Activated CD4-positive, alpha-beta T cell treated with anti-CD3 and anti-CD28 coated beads for 36 hours (primary cell): ENCODE measurements at places on chromosomes 12 and 14. TPM values are rescaled to one million over a fixed set of nuclear protein-coding genes. Genes with fewer than 3 reads are reported as not detected.

DNA sequence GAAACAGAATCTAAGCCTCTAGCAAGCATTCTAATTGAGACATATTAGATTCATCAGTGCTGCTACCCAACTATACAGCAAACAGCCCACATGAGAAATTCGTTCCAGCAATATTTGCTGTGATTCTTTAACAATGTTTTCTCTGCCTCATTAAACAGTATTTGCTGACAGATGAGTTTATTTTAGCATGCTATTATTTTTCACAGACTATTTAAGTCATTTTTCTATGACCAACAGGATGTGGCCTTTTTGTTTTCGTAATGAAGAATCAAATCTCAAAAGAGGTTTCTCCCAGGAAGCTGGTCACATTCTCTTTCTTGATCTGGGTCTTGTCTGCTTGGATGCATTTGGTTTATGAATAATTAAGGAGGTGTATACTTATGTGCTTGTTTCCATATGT is 23.2 kb upstream of the SERPINA12 start:
- DNase-seq: no peak

DNA sequence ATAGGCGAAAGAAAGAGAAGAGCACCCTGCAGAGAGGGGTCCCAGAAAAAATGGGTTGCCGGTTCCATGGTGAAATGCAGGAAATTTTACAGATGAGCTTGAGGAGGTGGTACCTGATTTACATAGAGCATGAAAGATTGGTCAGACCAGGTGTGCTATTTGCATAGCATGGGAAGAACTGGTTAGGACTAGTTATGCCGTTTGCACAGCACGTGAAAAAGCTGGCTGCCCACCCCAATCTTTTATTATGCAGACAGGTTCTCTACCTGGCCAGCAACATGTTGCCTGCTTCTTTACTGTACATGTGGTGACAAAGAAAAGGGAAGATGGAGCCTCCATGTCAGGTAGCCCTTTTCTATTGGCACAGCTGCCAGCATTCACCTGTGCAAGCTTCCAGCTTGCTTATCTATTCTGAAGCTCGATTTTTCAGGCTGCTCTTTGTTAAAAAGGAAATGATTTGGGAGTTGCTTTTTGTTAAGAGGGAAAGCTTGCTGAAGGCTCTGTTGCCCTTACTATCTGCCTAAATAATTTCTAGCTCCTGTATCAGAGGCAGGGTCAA is 62.9 kb upstream of the ELK3 start:
- DNase-seq: no peak

DNA sequence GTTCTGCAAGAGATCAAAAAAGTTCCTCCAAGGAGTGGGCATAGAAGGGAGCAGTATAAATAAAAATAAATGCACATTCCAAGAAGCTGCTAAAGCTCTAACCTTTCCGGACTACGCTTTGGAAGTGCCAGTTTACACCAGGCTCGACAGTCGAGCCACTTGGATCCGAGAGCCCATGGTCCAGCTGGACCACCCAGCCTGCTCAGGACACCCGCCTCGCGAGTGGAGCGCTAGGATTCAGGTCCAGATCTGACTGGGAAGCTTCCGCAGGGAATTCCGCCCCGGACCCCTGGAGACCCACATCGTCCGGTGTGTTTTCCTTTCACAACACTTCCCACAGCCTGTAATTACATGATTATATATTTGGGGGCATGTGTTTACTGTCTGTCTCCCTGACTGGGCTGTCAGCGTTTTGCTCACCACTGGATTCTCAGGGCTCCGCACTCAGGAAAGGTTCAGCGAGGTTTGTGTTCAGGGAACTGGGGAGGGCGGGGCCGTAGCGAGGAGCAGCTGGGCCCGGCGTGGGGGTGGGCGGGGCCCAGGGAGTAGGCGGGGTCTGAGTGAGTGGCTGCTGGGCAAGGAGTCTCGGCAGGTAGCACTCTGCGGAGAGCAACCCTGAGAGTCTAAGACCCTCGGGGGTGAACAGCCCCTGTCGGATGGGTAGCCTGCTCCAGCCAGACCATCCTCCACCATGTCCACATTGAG is 52.3 kb upstream of the TMEM263 start:
- peak; percentile 88 for DNase-seq

GRCh38 chr12:6816598-6816997 is 5.0 kb upstream of the GPR162 start:
- no peak for DNase-seq

- no peak for DNase-seq
Measured at GRCh38 chr12:123948401-123948795, 24.2 kb downstream of the CCDC92 start.

- no peak for DNase-seq
Measured at GRCh38 chr12:106387848-106388377, 30.4 kb downstream of the POLR3B start.

DNA sequence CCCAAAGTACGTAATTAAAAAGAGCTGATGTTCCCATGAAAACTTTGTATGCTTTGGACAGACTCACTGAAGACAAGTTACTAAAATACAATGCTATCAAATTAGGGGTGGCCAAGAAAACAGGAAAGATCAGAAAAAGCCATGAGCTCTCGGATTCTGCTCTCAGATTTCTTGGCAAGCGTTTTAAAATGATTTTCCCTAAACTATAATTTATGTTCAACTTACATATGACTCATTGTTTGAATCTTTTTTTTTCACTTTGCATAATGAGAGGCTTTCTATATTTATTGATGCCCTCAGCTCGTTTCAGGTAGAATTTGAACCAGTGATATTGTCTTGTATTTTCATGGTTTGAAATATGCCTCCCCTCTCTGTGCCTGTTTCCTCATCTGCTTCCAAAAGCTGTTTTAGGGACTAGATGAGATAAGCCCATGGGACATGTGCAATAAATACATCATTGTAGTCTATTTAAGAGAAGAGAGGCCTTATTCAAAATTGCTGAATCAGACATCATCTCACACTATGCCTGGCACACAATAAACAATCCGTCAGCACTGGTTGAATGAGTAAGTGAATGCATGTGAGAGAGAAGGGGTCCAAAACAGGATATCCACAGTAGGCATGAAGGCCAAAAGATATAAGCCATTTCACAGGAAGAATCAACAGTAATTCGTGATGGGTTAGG is 4.7 kb upstream of the IPO8 start:
- DNase-seq: no peak

DNA sequence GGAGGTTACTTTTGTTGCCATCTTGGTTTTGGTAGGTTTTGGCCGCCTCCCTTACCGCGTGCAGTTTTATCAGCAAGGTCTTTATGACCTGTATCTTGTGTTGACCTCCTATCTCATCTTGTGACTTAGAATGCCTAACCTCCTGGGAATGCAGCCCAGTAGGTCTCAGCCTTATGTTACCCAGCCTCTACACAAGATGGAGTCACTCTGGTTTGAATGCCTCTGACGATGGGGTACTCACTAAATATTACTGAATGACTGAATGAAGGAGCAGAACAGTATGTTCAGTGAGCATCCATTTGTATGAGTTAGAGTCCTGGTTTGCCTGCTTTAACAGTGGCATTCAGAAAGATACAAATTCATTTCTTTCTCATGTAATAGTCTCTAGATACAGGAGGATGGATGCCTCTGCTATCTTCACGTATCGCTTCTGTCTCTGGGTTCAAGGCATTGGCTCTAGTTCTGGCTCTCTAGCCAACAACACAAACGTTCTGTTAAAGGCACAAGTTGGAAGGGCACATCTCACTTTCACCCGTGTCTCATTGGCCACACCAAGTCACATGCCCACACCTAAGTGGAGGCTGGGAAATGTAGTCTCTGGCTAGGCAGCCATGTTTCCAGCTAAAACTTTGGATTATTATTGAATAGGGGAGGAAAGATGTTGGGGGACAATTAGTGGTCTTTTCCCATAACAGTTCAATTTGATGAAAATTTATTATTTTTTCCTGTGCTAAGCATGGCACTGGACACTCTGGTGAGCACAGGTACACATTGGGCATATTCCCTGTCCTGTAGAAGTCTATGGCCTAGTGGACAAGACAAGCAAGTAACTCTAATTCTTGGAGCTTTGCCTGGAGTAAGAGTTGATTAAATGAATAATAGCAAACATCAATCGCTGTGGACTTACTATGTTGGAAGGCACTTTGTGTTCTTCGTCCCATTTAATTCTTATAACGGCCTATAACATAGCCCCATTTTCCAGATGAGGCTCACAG is 75.2 kb upstream of the RPH3A start:
- peak; percentile 35 for DNase-seq

GRCh38 chr14:57262117-57262516 is 6.6 kb downstream of the EXOC5 start:
- DNase-seq: no peak

DNA sequence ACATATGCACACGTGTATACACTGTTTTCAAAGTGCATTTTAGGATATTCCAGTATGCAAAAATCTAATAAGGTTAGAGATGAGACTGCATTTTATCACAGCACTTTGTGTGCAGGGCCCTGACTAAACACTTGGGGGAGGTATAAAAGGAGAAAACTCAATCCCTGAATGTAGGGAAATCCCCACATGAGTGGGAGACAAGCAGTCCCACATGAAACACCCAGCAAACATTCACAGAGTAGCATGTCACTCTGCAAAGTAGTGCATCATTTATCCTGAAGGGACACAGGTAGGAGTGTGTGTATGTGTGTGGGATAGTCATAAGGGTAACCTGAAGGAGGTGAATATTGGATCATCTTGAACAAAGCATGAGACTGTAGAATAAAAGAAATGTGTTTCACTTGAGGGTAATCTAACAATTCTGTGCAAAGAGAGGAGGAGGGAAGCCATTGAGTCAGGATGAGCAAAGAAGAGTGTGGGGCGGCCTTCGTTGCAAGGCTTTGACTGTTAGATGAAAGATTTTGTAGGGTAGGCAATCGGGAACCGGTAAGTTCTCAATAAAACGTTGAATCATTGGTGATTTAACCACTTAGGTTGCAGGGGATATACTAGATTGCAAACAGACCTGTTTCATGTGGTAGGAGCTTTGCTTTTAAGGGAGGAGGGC is 2.9 kb downstream of the PRPF40B start:
- peak; percentile 50 for DNase-seq

DNA sequence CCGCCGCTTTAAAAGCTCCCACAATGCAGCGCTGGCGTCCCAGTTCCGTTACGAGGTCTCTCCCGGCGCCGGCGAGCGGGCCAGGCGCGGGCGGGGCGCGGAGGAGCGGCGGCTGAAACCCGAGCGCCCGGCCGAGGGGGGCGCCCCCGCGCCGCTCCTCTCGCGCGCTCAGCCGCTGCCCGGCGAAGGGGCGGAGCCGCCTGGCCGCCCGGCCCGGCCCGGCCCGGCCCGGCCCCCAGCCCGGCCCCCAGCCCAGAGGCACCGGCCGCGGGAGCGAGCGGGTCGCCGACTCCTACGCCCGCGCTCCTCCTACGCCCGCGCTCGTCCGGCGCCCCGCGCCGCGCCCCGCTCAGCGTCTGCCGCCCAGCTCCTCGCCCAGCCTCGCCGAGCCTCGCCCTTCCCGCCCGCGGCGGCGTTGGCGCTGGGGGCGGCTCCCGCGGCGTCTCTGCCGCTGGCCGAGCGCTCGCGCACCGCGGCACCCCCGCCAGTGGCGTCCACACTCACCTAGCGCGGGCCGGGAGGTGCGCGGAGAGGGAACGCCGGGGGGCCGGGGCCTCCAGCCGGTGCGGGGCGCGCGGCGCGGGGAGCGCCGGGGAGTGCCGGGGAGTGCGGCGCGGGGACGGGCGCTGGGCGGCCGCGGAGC is at the start of gene RASSF8:
Gene RASSF8 (plus strand): TSS at position 255 of the 643 bp plus-strand sequence. CDS start 96,662 bp downstream, outside the sequence.
- DNase-seq: peak; percentile 49

DNA sequence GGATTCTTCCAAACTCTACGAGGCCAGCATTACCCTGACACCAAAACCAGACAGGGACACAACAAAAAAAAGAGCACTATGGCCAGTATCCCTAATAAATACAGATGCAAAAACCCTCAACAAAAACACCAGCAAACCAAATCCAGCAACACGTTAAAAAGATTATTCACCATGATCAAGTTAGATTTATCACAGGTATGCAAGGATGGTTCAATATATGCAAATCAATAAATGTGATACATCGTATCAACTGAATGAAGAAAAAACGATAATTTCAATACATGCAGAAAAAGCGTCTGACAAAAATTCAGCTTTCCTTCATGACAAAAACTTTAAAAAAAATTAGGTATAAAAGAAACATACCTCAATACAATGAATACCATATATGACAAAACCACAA is 99.9 kb downstream of the CEP83 start:
- DNase-seq: no peak

DNA sequence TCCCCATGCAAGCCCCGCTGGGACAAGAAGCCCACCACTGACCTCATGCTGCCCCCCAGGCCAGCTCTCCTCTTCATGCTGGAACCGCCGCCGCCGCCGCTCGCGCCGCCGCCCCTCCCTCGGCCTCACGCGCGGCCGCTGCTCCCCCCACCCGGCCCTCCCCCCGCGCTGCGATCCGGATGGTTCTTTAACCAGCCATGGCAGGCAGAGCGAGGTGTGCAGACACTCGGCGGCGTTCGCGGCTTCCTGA is at the start of gene DCAF5:
Gene DCAF5 (minus strand): TSS at position 218 of the 250 bp plus-strand sequence. CDS start 141 bp downstream, at position 77.
- DNase-seq: peak; percentile 96

DNA sequence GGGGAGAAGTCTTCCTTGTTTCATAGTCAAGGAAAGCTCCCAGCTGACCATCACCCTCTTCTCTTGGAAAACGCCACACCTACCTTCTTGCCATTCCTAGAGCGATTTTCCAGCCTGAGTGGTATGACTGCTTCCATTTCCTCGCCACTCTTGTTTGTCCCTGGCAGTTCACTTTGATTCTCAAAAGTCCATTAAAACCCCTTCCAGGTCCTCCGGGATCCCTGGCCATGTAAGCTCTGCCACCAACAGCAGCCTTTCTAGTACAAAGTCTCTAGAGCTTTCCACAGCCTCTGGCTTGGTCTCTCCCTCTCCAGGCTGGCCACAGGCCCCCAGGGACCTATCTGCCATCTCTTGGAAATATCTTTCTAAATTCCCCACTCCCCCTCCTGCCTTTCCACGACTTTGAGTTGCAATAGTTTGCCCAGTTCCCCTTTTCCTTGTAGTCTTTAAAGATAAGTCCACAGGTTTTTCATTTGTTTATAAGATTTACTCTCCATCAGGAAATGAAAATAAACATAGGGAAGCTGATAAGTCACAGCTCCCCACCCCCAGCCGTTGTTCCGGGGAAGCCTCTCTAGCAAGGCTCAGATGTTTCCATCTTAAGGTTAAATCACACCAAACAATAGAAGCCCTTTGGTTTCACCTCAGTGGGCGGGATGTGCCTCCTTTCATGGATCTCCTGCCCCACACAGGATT is 42.9 kb upstream of the SINHCAF start:
- DNase-seq: no peak

DNA sequence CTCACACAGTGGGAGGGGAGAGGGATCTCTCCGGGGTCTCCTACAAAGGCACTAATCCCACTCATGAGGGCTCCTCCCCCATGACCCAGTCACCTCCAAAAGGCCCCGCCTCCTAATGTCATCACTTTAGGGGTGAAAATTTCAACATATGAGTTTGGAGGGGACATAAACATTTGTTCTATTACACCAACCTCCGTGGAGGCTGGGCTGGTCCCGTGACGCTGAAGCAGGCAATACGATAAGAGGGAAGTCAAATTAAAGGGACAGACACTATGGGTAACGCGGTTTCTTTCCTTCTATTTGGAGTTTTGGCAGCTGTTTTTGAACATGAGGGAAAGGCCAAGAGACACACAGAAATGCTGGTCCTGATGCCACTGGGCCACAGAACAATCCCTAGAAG is 175.7 kb upstream of the VASH1 start:
- DNase-seq: no peak

ANO4 gene
- total RNA-seq: not detected

COCH gene
- total RNA-seq: 1.1 TPM

VRTN gene
- not detected for total RNA-seq

DHRS4 gene
- total RNA-seq: 36.2 TPM

GARIN6 gene
- not detected for total RNA-seq

EGLN3 gene
- 3.9 TPM for total RNA-seq
